Motor neuron (in vitro differentiated cells): ENCODE measurements at places on chromosomes 3 and 15.
A peak's percentile ranks its signal among the peaks of the same experiment; 100 is the strongest.

DNA sequence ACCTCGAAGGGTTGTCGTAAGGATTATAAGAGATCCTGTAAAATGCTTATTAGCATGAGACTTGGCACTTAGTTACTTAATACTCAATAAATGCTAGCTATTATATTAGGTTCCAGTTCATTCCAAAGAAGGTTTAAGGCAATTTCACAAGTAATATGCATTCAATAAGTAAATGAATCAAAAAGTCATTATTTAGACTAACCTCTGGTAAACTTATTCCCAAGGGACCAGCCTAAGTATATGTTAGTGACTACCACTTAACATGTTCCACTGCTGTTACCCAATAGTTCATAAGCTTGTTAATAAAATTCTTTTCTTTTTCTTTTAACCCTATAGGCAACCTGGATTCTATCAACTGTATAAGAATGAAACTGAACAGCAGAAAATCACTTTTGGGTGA is 5.1 kb downstream of the PDCD10 start:
- ATAC-seq, result no peak

- ATAC-seq, result no peak
These were observed 137.2 kb downstream of the RPL22L1 start for GRCh38 chr3:170732660-170733245.

DNA sequence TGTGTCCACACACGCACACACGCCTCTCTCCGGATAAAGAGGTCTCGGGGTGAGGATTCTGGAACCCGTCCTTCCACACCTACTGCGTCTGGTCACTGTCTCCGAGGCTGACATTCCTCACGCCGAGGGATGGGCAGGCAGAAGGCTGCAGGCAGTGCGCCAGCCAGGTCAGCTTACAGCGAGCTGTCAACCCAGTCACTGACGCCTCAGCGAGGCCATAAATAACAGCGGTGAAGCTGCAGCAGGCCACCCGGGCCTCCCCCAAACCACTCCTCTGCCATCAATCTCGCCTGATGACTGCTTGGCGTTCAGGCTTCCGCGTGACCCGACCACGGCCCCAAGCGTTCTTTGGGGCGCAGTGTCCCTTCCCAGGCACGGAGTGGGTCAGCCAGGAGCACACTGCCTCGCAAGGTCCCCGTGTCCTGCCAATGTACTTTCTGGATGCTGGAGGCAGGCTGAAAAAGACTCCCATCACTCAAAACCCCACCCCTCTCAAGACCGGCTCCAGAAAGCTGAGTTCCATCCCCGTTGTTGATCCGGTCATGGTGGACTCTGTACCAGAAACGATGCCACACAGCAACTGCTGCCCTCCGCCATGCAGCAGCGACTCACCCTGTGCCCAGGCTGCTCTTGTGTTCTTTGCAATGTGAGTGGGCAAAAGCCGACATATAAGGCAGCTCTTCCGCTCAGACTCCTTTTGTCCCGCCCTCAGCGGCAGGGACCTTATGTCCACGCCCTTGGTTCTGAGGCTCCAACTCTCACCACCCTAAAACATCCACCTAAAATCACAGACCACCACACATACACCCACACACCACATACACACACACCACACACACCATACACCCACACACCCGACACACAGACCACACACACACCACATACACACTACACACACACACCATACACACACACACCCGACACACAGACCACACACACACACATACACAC is 27.1 kb downstream of the CPN2 start:
- ATAC-seq, result peak; percentile 70

GRCh38 chr15:92643849-92644815 is 11.4 kb downstream of the FAM174B start:
- no peak for ATAC-seq

DNA sequence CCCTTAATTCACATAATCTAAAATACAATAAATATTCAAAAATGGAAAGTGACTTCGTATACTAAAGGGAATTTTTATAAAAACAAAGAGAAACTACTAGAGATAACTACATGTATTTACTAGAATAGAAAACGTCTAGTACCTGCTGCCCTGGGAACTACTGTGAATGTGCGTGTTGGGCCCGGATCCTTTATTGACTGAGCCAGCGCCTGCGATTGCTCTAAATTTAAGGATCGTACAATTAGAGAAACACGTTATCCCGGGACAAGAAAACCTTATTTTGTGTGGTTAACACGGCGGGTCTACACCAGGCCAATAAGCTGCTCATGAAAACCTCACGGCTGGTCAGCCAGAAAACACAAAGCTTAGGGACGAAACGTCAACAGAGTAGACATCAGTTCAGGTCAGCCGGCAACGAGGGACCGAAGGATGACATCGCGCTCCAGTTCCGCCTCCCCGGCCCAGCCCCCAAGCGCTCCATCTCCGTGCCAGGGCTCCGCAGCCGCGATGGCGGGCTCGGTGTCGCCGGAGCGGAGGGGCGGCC is 555 bp downstream of the TM2D3 start:
- peak; percentile 60 for ATAC-seq
